ENCODE measurements at places on chromosomes 7 and 10. TPM values are rescaled to one million over a fixed set of nuclear protein-coding genes. Genes with fewer than 3 reads are reported as not detected.

MRPS24 gene
- total RNA-seq = 199 TPM

TSPAN13 gene
- total RNA-seq = 27.6 TPM

AGR3 gene
- not detected for total RNA-seq

FAM131B gene
- total RNA-seq = 6.9 TPM

LIPN gene
- total RNA-seq = not detected
